Esophagus (tissue), 2 donors: ENCODE measurements at places on chromosomes 4 and X. TPM values are rescaled to one million over a fixed set of nuclear protein-coding genes. Genes with fewer than 3 reads are reported as not detected.

The TDO2 gene
- polyA plus RNA-seq = 0.29 TPM

The DUSP9 gene
- 0.18 TPM for polyA plus RNA-seq

The CTAG1B gene
- polyA plus RNA-seq = not detected

The LUZP4 gene
- polyA plus RNA-seq = not detected

The MYL5 gene
- 22.4 TPM for polyA plus RNA-seq

The FGFRL1 gene
- polyA plus RNA-seq = 2.3 TPM

The S100G gene
- not detected for polyA plus RNA-seq

The ADRA2C gene
- 0.61 TPM for polyA plus RNA-seq

The VCX2 gene
- not detected for polyA plus RNA-seq

The RGN gene
- 1.4 TPM for polyA plus RNA-seq

The EREG gene
- 4.9 TPM for polyA plus RNA-seq

The GABRQ gene
- polyA plus RNA-seq = 0.28 TPM

The FSTL5 gene
- polyA plus RNA-seq = not detected
